ENCODE measurements at places on chromosomes 6 and 20. TPM values are rescaled to one million over a fixed set of nuclear protein-coding genes. Genes with fewer than 3 reads are reported as not detected.

DNA sequence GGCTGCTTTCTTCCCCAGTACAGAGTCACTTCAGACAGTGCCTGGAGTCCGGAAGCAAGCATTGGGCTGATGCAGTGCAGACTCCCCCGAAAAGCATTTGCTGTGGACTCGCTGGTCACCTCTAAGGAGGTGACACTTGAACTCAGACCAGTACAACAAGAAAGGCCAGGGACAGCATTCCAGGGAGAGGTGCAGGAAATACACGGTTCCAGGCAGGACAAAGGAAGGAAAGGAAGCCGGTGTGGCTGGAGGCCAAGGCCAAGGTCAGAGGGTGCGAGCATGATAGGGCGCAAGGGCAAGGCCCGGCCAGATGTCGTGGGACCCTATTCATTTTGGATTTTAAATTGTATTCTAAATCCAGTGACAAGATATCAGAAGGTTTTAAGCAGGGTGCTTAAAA, 160.9 kb downstream of the ZMYND8 start:
- DNase-seq: no peak
- H3K27ac ChIP-seq: no peak overlapping the region
- H3K27me3 ChIP-seq: no peaks in the 10 kb centered on the region
- no peak overlapping the region for H3K4me3 ChIP-seq

LGSN gene
- 13.2 TPM for total RNA-seq

PIM1 gene
- 15.6 TPM for total RNA-seq

TMEM74B gene
- 2.0 TPM for total RNA-seq

- no peaks in the 10 kb centered on the region for H3K4me1 ChIP-seq
- no peaks in the 10 kb centered on the region for H3K27me3 ChIP-seq
- H3K36me3 ChIP-seq: no peaks in the 10 kb centered on the region
- H3K4me3 ChIP-seq: no peak overlapping the region
- DNase-seq: no peak
- H3K27ac ChIP-seq: no peak overlapping the region
These were observed 6.1 kb upstream of the IFT52 start for GRCh38 chr20:43584448-43585136.
